ENCODE measurements at places on chromosomes 5 and 9.

GRCh38 chr5:72618708-72619107 is 111.5 kb upstream of the ZNF366 start:
- no peak for DNase-seq

GRCh38 chr5:33470544-33470943 is 29.8 kb downstream of the TARS1 start:
- DNase-seq = peak; percentile 48

- no peak for DNase-seq
These were observed 20.5 kb downstream of the CSF1R start for GRCh38 chr5:150065886-150066285.

DNA sequence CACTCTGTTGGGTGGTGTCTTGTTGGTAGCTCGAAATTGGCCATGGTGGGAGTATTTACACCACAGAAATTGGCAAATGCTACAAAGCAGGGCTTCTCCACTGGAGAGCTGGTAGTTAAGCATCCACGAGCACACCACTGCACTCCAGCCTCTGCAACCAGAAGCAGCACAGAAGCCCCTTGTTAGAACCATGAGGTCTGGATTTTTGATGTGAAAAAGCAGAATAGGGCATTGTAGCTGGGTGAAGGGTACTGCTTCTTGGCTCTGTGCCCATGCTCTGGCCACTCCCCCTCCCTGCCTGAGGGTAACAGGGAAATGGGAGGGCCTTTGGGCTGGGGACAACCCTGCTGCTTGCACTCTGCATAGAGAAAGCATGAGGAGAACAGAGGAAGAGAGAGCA is 81.2 kb upstream of the UBTD2 start:
- peak; percentile 1 for DNase-seq

DNA sequence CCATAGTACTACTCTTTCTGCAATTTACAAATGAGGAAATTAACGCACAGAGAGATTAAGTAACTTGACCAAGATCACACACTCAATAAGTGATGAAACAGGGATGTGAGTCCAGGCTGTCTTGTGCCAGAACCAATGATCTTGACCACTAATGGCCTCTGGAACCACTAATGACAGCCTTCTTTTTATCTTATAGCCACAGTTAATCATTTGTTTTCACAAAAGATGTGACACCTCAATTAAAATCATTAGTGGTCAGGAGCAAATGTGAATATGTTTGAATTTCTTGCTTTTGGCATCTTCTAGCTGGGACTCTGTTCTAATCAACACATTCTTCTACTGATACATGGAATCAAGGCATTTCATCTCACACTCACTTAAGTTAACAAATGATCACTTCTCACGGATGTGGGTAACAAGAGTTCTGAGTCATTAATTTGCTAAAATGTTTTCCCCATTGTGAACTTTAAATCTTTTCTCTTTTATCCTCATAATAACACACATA is 102.7 kb upstream of the CD180 start:
- no peak for DNase-seq

DNA sequence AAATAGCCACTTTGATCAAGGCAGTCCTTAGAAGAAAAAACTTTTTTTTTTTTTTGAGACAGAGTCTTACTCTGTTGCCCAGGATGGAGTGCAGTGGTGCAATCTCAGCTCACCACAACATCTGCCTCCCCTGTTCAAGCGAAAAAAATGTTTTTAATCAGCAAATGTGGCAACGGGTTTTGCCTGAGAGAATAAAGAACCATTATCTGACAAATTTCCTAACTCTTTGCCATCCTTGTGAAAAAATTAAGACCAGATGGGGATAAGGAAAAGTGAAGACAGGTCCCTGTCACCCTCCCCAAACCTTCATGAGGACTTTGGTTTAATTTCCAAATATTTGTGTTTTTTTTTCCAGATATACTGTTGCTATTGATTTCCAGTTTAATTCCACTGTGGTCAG is 107.3 kb upstream of the SPOCK1 start:
- DNase-seq = no peak
